Kidney epithelial cell (primary cell): ENCODE measurements at places on chromosomes 6 and 20.

- DNase-seq: no peak
These were observed 322.8 kb downstream of the CD83 start for GRCh38 chr6:14440215-14440910.

GRCh38 chr6:68108233-68108835 is 526.7 kb upstream of the ADGRB3 start:
- DNase-seq: no peak

DNA sequence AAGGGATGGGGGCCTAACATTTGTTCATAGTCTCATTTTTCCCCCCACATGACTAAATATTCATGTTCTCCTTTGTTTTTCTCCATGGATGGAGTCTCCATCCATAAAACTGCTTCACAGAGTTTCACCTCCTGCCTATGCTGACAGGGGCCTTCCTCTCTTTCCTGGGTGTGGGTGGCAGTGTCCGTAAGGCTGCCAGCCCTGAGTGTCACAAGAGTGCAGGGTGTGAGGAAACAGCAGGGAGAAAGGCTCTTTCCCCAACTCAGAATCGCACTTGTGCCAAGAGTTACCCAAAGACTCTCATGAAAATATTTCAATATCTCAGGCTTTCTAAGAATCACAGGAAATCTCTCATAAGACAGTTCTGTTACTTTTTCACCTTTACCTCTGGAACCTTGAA is 346.2 kb upstream of the MMS22L start:
- no peak for DNase-seq

GRCh38 chr20:32980990-32981389 is 23.2 kb downstream of the SUN5 start:
- no peak for DNase-seq

DNA sequence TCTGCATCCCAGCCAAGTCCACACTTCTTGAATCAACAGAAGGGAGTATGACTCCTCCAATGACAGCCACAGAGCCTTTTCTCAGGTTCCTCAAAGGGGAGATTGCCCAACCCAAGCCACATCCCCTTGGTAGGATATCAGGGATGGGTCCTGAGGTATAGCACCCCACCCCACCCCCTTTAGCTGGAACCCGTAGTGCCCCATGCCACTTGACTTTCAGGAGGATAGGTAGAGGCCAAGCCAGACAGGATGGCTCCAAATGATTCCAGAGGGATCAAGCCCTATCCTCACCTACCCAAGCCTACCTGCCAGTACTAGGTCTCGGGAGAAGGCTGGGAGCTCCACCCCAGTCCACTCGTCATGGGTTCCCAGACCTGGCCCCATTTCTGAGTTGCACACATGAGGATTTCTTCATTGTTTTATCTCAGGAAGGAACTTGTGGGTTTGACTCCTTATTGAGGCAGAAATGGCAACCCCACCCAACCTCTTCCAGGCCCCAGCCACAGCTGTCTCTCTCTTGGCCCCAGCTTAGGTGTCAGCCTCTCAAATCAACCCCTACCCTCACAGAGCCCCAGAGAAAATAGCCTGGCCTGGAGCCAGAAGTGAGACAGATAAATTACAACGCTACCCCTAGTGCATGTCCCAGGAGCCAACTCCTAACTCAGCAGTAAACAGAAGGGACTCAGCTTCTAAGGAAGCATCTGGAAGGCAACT is 3.6 kb downstream of the CCND3 start:
- no peak for DNase-seq

GRCh38 chr6:112227992-112228391 is 26.4 kb downstream of the LAMA4 start:
- DNase-seq: no peak

DNA sequence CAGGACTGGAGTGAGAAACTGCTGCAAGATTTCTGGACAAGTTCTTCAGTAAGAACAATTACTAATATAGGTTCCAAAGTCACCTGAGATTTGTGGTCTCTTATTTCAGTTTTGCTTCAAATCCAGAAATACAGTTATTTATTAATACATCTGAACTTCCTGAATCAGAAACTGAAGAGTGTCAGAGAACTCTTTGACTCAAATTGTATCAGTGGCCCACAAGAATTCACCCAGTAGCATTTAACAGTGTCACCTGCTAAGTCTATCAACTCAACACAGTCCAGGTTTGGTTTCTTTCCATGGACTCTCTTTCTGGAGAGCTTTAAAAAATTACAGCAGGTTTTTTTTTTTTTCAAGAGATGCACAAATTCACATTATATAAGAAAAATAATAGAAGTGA is 18.8 kb upstream of the NHSL1 start:
- DNase-seq: no peak

DNA sequence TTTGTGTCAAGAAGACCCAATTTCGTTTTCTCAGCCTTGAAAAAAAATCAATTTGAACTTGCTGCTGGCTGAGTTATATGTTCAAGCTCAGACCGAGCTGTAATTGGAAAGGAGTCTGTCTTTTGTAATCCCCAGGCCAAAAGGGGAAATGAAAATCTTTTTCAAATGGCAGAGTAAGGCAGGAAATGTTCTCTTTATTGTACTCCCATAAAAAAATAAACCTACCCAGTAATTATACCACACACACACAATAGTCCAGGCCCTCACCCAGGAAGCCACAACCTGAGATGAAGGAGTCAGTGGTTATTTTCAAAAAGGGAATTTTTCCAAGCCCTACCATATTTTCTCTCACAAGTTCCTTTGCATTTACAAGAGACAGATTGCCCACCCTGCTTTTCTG is 45.3 kb downstream of the CLIC5 start:
- DNase-seq: no peak
